NCI-H1417 treated with DMSO at 0.1 percent for 48 hours (cell line): ENCODE measurements at places on chromosomes 2 and 18.

- DNase-seq: no peak
These were observed 53.5 kb downstream of the COLEC12 start for GRCh38 chr18:446941-447560.

GRCh38 chr2:38345323-38346038, 31.6 kb downstream of the ATL2 start:
- DNase-seq: no peak

DNA sequence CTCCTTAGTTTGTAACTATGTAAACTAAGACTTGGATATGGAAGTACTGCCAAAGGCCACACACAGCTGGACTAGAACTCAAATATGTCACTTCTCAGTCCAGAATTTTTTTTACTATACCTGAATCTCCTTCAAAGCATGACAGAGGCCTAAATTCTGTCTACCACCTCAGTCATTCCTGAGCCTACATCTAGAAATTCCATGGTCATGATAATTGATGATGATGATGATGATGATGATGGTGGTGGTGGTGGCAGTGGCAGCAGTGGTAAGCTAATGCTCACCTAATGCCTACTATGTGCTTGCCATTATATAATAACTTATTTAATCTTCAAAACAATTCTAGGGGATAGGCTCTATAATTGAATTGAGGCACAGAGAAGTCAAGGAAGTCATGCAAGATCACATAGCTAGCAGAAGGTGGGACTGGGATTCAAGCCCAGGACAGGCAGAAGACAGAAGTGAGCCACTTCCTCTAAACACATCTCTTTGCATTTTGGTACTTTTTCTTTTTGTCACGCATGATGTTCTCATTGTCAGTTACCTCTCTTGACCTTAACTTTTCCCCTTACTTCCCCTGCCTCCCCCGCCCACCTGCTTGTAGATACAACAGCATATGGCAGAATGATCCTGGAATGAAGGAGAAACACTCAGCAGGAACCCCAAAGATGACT, 539.3 kb downstream of the TNS1 start:
- no peak for DNase-seq

DNA sequence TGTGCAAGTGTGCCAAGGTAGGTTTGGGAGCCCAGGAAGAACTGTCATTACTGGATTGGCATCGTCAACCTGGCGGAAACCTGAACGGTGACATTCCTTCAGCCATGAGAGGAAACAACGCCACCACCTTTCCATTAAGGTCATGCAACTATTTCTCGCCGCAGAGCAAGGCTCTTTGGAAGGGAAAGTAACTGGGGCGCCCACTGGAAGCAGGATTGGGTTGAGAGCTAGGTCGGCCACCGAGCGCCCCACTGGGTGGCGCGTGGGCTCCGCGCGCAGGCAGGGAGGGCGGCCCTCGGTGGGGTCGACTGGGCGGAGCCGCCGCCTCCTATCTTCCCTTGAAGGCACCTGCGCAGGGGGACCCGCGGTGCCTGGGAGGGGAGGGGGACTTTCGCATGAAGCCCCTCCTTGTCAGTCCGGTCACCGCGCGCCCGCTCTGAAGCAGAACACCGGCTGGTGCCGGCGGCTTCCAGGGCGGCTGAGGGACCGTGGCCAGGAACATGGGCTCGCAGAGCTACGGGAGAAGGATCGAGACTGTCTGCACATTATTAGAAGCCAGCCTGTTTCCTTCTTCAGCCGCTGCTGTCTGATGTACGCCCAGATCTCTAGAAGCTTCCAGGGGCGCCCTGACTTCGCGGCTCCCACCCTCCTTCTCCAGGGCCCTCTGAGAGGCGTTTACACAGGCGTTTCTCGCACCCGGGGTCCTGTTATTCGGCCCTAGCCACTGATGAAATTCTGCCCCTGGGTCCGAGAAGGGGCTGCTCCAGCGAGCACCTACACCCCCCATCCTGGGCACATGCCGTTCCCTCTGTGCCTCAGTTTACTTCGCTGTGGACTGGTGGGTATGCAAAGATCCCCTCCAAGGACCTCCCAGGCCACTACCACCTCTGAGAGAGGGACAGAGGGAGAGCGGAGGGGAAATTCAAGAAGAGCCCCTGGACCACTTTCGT, 27.3 kb upstream of the MAL start:
- no peak for DNase-seq

- no peak for DNase-seq
These were observed 16.2 kb downstream of the PSTPIP2 start for GRCh38 chr18:46055838-46056230.

DNA sequence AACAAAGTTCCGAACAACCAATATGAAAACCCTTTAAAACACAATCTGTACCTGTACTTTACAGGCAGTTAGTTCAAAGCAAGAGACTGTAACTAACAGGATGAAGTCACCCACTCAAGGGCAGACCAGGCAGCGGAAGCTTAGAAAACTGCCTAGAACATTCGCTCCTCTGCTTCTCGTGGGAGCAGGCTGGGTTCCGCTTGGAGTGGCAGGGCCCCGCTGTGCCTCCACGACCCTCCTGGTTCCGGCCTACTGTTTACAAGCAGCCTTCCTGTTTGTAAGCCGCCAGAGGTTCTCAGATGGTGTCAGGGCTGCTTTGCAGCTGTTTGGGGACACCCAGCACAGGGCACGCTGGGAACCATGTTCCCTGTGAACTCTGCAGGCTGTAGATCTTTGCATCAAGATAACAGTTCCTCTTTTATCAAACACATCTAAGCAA, 31.3 kb downstream of the CIB4 start:
- no peak for DNase-seq

GRCh38 chr2:55052129-55053061, 2.1 kb upstream of the RTN4 start:
- no peak for DNase-seq

DNA sequence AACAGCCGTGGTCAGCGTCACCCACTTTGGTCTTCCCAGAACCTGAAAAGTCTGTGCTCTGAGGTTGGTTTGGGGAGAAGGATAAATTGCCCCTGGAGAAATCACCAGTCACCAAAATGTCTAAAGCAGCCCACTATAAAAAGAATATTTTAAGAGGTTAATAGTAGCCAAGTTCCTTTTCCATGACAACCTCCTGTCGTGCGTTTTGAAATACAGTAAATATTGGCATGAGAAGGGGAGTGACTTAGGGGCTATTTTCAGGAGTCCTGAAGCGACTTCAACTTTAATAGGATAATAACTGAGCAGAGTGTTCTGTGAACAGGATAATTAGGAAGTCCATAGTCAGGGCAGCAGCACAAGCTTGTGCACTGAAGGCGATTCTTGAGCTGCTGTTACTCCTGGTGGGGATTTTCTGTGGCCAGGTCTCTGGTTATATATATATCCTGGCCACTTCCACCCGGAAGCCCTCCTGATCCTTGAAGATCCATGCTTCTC, 49.3 kb downstream of the RNF144A start:
- no peak for DNase-seq

DNA sequence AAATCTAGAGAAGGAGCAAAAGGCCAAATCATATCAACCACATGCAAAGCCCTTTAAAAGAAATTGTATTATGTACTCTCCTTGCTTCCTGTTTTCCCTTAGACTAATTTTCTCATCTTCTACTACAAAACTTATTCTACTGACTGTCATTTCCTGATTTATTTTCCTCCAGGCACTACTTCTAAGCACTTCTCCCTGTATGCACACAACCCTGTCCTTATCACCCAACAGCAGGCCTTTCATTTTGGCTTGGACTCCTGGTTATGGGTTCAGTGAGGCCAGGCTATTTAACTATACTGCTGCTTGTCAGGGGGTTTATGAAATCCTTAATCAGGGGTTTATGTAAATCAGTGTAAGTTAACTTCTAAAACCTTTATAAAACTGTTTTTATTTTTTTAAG, 205.1 kb upstream of the FAM98A start:
- no peak for DNase-seq

DNA sequence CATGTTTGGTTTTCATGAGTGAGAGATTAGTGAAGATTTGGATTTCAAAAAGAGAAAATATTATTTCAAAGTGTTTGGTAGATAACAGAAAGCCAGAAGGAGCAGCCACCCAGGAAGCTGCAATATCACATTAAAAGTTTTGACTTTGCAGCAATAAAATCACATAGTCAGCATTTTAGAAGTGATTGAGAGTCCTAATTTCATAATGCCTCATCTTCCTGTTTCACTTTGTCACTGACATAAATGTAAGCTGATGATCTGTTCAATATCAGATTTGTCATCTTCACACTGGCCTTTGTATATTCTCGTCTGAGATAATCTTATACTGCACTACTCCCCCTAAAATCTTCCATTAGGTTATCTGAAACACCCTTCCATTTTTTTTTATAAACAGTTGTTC, 690.5 kb downstream of the ADCYAP1 start:
- no peak for DNase-seq

- DNase-seq: no peak
These were observed 23.8 kb upstream of the TXNDC2 start for GRCh38 chr18:9861933-9862332.

- DNase-seq: no peak
These were observed 5.8 kb downstream of the CRIM1 start for GRCh38 chr2:36361396-36361795.

DNA sequence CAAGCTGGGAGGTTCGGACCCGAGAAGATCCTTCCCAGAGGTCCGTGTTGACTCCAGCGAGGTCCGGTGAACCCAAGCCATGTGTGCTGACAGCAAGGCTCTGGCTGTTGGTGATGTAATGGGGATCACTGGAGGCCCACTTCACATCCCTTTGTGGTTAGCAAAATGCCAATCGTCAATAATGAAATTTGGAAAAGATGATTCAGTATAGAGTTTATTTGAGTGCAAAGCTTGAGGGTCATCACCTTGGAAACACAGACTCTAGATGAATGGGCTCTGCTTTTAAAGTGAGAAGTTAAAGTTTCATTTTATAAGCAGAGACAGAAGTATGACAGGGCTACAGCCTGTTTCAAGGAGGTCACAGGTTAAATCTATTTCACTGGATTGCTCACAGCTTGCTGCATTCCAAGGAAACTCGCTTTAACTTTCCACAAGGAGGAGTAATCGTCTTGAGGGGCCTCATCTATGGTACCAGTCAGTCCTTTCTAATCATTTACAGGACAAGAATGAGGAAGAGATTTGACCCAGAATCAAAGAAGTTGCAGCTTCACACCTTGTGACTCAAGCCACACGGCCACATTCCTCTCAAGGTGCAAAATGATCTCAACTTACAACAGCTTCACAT, 140.5 kb downstream of the TPO start:
- DNase-seq: no peak

- no peak for DNase-seq
These were observed 91.5 kb downstream of the MREG start for GRCh38 chr2:215921895-215922294.

DNA sequence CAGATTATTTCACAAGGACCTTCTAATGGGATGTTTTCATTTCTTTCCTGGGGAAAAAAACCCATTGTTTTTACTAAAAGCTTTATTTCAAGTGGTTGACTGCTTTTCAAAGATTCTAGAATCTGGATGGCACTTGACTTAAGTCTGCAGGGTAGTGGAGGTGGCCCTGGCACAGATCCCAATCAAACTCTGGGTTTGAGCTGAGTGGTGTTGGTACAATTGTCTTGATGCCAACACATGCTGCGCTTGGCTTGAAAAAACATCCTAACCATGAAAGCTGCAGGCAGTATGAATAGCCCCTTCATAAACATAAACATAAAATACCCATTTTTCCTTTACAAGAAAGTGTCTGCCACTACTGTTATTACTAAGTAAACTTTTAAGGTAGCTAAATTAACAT, 3.6 kb downstream of the PAPOLG start:
- DNase-seq: no peak

GRCh38 chr2:44638649-44639048, 276.9 kb downstream of the CAMKMT start:
- no peak for DNase-seq
